ENCODE measurements at places on chromosomes 4 and X.

DNA sequence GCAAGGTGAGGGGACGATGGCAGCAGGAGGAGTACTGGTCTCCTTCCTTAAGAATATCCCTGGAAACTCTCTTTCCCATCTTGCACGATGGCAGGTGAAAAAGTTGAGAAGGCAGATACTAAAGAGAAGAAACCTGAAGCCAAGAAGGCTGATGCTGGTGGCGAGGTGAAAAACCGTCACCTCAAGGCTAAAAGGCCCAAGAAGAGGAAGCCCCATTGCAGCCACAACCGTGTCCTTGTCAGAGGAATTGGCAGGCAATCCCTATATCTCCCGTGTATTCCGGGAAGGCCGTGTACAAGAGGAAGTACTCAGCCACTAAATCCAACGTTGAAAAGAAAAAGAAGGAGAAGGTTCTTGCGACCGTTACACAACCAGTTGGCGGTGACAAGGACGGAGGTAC lies 40.0 kb downstream of the CRLF2 start:
- no peak for DNase-seq

GRCh38 chr4:39626261-39626660 lies 12.4 kb downstream of the SMIM14 start:
- no peak for DNase-seq

DNA sequence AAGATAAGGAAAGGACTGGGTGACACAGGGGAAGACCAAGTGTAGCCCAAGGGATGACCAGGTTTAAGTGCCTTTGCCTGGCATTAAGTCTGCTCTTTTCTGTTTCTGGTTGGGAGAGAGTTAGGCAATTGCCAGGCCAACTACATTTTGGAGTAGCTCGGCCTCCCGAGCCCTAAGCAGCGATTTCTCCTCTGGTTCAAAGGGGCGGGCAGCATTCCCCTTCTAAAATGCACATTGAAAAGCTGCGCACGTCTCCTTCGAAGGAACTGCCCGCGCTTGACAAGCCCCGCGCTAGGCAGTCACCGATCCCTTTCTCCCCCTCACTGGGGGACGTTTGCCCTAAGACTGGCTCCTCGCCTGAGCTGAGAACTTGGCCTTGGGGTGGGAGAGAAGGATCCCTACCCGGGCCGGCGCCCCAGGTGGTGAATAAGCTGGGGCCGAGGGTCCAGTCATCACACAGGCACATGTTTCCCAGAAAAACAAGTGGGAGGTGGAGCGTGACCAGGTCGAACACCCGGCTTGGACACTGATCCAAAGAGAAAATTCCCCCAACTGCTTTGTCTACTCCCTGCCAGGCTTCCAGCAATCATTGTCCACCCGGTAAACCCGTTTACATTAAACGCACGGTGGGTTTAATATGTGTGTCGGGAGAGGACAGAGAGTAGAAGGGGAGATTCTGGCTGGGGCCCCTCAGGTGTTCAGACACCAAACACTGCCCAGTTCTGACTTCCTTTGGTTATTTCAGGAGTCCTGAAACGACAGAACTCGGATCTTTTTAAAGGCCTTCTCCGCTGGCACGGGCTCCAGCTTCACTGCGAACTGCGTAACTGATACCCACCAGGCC lies 4.0 kb downstream of the ARX start:
- no peak for DNase-seq

DNA sequence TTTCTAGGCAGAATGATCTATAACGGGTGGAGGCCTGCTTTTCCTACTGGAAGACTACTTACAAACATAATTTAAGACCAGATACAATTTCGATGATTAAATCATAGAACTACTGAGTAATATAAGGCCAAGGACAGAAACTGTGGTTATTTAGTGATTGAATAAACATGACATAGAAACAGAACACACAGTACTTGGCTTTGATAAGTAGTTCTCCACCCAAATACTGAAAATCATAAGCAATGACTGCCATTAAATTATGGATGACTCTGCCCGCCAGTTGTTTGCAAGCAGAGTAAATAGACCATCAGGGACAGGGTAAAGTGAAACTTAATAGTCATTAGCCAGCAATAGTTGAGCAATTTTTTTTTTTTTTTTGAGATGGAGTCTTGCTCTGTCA lies 17.2 kb upstream of the SMIM14 start:
- DNase-seq: no peak

GRCh38 chr4:111775556-111776297 lies 369.5 kb upstream of the FAM241A start:
- DNase-seq: no peak

- no peak for DNase-seq
These were observed 59.1 kb downstream of the IGFBP7 start for GRCh38 chr4:57051095-57051494.

DNA sequence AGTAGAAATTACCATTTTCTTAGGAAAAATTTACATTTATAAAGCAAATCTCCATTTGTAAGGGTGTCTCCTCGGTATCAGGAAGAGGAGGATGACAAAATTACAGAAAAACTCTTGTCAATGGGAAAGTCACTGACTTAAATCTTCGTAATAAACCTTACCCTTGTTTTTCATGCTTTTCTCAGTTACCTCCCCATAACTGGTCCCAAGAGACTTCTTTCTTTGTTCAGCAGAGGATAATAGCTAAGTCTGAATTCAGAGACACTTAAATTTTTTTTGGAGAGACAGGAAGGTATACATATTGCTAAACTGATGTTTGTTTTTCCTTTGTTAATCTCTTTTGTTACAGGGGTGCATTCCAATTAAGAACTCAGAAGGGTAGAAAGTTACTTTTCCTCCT lies 125.5 kb upstream of the JADE1 start:
- DNase-seq: no peak

DNA sequence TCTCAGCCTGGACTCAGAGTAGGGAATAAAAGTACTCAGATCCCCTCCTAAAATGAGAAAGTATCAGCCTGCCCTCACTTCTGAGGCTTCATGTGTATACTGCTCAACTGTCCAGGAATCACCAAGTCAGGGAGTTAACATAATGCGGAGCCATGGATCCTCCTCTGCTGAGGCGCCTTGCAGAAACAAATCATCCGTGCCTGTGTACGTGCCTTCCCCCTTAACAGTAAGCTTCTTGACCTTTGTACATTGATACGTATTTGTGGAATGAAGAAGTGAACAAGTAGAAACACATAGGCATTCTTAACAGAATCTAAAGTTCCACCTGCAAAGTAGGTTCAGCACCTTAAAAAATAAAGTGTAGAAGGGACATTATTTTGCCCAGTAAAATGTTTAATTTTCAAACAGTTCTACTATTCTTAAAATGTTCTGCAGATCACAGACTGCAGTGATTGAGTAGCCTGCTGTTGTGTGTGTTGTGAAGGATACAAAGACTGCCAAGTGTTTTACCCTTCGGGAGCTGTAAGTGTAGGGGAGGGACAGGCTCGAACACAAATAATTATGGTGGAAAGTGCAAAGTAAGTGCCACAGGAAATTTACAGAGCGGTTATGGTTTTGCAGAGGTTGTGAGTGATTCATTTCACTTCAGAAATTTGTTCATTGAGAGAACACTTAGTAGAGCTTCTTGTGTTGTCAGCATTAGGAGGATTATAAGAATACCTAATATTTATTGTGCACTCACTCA lies 61.9 kb downstream of the ARHGAP10 start:
- DNase-seq: no peak

DNA sequence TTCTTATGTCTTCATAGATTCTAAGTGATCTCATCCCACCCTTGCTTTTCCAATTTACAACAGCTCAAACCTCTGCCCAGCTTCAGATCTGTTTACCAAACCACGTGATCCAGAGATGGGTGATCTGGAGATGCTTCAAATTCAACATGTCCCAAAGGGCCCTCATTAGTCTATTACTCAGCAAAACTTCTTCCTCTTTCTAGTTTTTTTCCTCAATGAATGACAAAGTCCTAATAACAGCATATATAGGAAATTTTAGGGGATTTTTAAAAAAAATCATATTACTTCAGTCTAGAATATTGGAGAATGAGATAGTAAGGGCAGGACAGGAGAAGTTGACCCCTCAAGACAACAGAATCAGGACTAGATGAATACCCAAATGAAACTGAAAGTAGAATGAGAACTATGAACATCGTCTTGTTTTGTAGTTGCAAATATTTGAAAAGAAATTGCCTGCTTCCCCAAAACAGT lies 127.1 kb downstream of the CFAP299 start:
- no peak for DNase-seq

DNA sequence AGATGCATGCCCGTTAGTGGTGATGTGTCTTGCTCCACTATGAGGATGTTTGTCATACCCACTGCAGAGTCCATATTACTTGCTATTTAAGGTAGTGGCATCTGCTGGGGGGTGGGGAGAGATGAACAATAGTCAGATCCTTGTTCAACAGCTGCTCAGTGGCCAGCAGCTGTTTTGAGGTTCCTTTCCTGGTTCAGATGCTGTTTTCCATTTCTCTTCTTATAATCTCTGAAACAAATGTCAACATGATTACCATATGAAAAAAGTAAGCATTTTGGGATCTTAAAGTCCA lies 1567.9 kb upstream of the TENM3 start:
- DNase-seq: no peak

Data from cerebellar nuclear complex (tissue), 1 donor.